Right lung (tissue), 10 donors: ENCODE measurements at places on chromosomes 2 and 18. TPM values are rescaled to one million over a fixed set of nuclear protein-coding genes. Genes with fewer than 3 reads are reported as not detected.

The IL36G gene
- polyA plus RNA-seq: 0.10 TPM

The IGFBP5 gene
- 102 TPM for polyA plus RNA-seq

The LGALSL gene
- 86.1 TPM for polyA plus RNA-seq

The CCBE1 gene
- 79.2 TPM for polyA plus RNA-seq

The C2orf92 gene
- polyA plus RNA-seq: 17.9 TPM

The ZBTB7C gene
- 2.2 TPM for polyA plus RNA-seq

The CYP27A1 gene
- 22.7 TPM for polyA plus RNA-seq

The DHRS9 gene
- polyA plus RNA-seq: 0.49 TPM

The CAB39 gene
- 62.9 TPM for polyA plus RNA-seq

The FAM124B gene
- 34.6 TPM for polyA plus RNA-seq

The AQP4 gene
- polyA plus RNA-seq: 30.6 TPM

The CPLX4 gene
- not detected for polyA plus RNA-seq

The PCARE gene
- polyA plus RNA-seq: not detected

The UBXN4 gene
- 142 TPM for polyA plus RNA-seq

The PLEKHH2 gene
- 246 TPM for polyA plus RNA-seq

The L3MBTL4 gene
- polyA plus RNA-seq: 6.0 TPM

The UGT1A10 gene
- not detected for polyA plus RNA-seq

The DSG4 gene
- not detected for polyA plus RNA-seq

The SNED1 gene
- polyA plus RNA-seq: 54.9 TPM

The ALPP gene
- polyA plus RNA-seq: 0.23 TPM

The AOX1 gene
- polyA plus RNA-seq: 3.4 TPM

The SLC4A5 gene
- polyA plus RNA-seq: 8.7 TPM

The IKZF2 gene
- polyA plus RNA-seq: 15.2 TPM

The HJURP gene
- polyA plus RNA-seq: 17.2 TPM

The ANO7 gene
- 2.3 TPM for polyA plus RNA-seq

The VIL1 gene
- polyA plus RNA-seq: 0.86 TPM

The TCF7L1 gene
- 72.8 TPM for polyA plus RNA-seq

The HSBP1L1 gene
- polyA plus RNA-seq: 28.7 TPM

The PDE6D gene
- 23.1 TPM for polyA plus RNA-seq

The RNF125 gene
- polyA plus RNA-seq: 8.6 TPM

The ERBB4 gene
- polyA plus RNA-seq: 1.2 TPM

The GPR75 gene
- polyA plus RNA-seq: 4.6 TPM

The TYMS gene
- 133 TPM for polyA plus RNA-seq

The NCKAP5 gene
- polyA plus RNA-seq: 15.1 TPM

The TUBA3D gene
- 1.5 TPM for polyA plus RNA-seq

The ITM2C gene
- 335 TPM for polyA plus RNA-seq

The FEV gene
- not detected for polyA plus RNA-seq

The SMC6 gene
- 65.3 TPM for polyA plus RNA-seq

The LYPD6 gene
- polyA plus RNA-seq: 14.7 TPM

The PSMA8 gene
- not detected for polyA plus RNA-seq

The DNAJC5G gene
- polyA plus RNA-seq: 0.37 TPM

The PLGLB2 gene
- 3.2 TPM for polyA plus RNA-seq

The GRHL1 gene
- polyA plus RNA-seq: 6.8 TPM

The NT5C1B gene
- 1.3 TPM for polyA plus RNA-seq

The PRKAG3 gene
- polyA plus RNA-seq: not detected
